ENCODE measurements at places on chromosomes 7 and 10.

- H3K27me3 ChIP-seq: peaks cover 15% of the 10 kb centered on the region
- peak overlapping the region; percentile 85 for H3K4me3 ChIP-seq
Measured at GRCh38 chr10:16519250-16519907, 2.3 kb downstream of the C1QL3 start.

DNA sequence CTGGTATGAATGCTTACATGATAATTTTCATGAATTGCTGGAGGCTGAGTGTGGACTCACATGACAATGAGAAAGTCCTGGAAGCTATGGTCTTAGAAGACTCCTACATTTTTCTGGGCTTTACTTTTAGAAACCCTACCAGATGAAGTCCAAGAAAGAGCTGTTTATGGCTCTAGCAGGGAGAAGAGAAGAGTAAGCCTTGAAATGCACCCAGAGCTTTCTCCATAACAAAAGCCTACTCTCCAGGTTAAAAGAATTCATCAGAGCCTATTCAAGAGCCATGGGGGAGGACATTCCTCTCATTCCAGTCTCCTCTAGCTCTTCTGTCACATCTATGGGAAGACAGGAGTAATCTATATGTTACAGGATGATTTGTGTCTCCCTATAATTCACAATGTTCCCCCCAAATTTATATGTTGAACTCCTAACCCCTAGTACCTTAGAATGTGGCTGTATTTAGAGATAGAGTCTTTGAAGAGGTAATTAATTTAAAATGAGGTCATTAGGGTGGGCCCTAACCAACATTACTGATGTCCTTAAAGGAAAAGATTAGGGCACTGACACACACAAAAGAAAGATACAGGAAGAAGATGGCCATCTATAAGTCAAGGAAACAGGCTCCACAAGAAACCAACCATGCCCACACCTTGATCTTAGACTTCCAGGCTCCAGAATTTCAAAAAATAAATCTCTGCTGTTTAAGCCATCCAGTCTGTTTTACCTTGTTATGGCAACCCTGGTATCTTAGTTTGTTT is 193.8 kb upstream of the PTER start:
- H3K4me3 ChIP-seq: no peak overlapping the region
- H3K27me3 ChIP-seq: no peaks in the 10 kb centered on the region
- no peaks in the 10 kb centered on the region for H3K36me3 ChIP-seq
- H3K4me1 ChIP-seq: no peaks in the 10 kb centered on the region

- H3K36me3 ChIP-seq: peaks cover 13% of the 10 kb centered on the region
- H3K27me3 ChIP-seq: no peaks in the 10 kb centered on the region
- no peak for DNase-seq
- H3K4me3 ChIP-seq: no peak overlapping the region
Measured at GRCh38 chr7:22219739-22220493, 137.0 kb downstream of the RAPGEF5 start.

DNA sequence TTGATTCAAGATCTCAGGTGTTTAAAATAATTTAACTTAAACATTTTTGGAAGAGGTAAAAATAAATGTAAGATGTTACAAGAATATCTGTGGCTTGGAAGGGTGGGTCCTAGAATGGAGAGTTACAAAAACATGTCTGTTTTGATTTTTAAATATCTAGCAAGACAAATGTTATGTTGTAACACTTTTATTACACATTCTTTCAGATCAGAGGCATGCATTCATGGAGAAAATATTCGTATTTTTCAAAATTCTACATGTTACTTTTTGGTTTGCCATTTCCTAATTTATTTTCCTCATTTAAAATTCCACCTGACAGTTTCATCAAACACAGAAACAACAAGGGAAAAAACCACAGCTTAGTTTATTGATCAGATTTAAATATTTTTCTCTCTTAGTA is 10.0 kb downstream of the WBP1L start:
- H3K27me3 ChIP-seq: peaks cover 3% of the 10 kb centered on the region
- H3K27ac ChIP-seq: no peak overlapping the region
- H3K4me1 ChIP-seq: no peaks in the 10 kb centered on the region

GRCh38 chr10:26367771-26368170 is 70.4 kb upstream of the APBB1IP start:
- H3K27me3 ChIP-seq: no peaks in the 10 kb centered on the region
- no peaks in the 10 kb centered on the region for H3K4me1 ChIP-seq
- no peak overlapping the region for H3K4me3 ChIP-seq
- no peak for DNase-seq
- peaks cover 6% of the 10 kb centered on the region for H3K36me3 ChIP-seq

Data from glutamatergic neuron (in vitro differentiated cells).